H1 (cell line): ENCODE measurements at places on chromosomes 16 and 17.

DNA sequence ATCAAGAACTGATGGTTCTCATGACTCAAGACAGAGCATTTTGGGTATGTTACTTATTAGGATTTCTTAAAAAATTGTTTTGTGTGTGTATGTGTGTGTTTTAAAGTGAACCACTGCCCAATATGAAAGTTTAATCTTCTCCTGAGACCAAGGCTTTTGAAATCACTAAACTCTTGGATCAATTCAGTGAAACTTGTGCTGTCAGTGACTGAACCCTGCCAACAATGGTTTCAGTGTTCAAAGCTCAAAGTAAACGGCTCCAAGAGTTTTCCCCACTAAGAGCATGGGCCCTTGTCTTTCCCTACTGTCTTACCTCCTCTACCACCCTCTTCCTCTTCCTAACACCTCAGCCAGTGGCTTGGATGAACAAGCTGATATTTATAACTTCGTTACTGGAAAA lies 22.0 kb downstream of the NFE2L1 start:
- no peak for DNase-seq

DNA sequence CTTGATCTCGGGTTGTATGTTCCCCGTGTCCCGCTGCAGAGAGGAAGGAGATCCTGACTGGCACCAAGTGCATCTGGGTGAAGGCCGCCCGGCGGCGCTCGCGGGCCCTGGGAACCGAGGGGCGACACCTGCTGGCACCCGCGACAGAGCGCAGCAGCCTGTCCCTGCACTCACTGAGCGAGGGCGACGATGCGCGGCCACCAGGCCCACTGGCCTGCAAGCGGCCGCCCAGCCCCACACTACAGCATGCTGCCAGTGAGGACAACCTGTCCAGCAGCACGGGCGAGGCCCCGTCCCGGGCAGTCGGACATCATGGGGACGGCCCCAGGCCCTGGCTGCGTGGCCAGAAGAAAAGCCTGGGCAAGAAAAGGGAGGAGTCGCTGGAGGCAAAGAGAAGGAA lies 7.5 kb downstream of the BTBD17 start:
- no peak for DNase-seq

DNA sequence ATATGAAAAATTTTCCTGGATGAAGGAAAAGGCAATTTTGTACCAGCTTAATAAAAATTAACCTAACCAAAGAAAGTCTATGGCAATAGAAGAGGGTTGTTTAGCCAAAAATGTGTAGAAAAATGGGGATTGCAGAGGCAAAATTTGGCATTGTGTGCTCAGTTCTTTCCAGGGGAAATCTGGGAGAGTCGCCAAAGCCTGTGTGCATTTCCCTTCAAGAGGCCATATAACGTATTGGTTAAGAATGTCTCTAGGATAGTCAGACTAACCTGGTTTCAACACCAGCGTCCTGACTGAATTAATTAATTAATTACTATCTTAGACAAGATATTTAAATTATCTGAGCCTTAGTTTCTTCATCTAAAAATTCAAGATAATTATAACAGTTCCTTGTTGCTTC lies 44.8 kb upstream of the HLF start:
- DNase-seq = no peak

GRCh38 chr16:1871974-1872635 lies at the start of gene MEIOB:
TSS of gene MEIOB (minus strand) at chr16:1872164. CDS start at chr16:1868175, 3,989 bp downstream.
- peak; percentile 96 for DNase-seq

DNA sequence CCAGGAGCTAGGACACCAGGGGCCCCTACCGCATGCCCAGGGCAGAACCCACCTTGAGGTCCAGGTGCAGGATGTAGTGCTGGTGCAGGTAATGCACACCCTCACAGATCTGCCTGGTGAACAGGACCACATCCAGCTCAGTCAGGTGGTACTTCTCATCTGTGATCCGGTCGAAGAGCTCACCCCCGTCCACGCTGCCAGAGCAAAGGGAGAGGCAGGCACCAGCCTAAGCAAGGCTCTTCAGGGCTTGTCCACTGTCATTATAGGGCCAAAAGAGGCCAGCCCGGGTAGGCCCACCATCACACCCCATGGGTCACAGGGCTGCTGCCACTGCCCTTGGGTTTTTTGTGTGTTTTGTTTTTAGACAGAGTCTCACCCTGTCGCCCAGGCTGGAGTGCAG lies 21.0 kb downstream of the MYLK3 start:
- no peak for DNase-seq

- DNase-seq = no peak
These were observed 19.7 kb downstream of the ARHGAP17 start for GRCh38 chr16:24995469-24995868.

DNA sequence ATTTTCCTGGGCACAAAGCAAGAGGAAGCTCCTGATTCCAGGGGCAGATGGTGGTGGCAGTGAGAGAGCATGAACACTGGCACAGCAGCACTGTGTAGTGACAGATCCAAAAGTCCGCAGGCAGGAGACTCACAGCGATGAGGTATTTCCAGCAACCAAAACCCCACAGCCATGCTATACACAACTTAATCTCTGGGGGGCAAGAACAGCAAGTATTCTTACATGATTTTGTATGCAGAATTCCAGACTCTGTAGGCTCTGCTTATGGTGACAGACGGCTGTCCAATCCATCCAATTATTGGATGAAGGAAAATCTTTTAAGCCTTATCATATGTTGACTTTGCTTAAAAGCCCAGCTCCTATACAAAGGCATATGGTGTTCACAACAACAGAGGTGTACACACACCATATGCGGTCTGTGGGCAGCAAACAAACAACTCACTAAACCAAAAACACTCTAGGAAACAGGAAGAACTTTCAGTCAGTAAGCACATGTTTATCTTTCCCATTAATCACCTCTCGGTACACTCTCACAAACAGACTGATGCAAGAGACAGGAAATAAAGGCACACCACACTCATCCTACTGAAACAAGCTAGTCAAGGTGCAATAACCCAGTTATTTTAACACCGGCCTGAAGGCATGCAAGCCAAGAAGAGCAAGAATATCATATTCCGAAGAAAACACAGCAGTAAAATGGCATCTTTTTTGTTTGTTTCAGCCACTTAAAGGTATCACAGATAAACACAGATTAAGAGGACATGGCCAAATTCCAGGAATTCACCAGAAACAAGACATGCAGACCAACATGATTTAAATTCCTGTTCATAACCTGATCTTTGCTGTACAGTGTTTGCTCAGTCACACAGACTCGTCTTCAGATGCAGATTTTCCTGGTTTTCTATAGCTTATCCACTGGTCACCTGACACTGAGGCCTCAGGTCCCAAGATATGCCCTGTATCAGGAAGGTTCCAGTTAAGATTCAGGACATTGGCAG lies 47.8 kb downstream of the ERN1 start:
- no peak for DNase-seq

DNA sequence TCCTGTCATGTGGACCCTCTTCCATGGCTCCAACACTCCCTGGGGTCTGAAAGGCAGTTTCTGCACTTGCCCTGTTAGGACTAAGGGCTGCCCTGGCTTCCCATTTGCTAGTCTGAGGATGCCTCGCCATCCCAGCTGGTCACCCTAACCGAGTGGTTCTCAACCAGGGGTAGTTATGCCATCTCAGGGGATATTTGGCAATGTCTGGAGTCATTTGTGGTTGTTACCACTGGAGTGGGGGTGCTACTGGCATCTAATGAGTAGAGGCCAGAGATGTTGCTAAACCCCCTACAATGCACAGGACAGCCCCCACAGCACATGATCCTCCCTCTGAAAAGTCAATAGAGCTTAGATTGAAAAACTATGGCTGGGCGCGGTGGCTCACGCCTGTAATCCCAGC lies 26.9 kb upstream of the CDH1 start:
- DNase-seq = no peak

DNA sequence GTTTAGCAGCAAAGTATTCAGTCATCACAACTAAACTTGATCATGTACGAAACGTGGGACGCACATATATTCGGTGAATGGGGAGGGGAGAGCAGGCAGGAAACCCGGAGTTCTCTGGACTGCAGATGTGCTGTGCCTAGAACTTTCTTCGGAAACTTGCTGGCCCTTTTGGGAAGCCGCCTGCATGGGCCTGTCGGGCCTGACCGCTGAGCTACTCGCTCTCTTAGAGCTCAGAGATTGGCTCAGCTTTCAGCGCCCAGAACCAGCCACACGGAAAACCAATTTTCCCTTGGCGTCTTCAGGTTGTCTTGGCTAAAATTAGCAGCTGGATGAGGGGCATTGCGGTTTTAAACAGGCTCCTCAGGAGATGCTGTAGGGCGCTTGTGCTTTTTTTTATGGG lies 38.1 kb downstream of the ZDHHC7 start:
- DNase-seq = no peak

- peak; percentile 90 for DNase-seq
These were observed 22.1 kb downstream of the TRIM25 start for GRCh38 chr17:56891751-56892150.

GRCh38 chr17:68446626-68447041 lies 10.7 kb downstream of the WIPI1 start:
- DNase-seq = no peak

- DNase-seq = peak; percentile 56
These were observed 53.3 kb upstream of the DLX4 start for GRCh38 chr17:49915670-49916069.

DNA sequence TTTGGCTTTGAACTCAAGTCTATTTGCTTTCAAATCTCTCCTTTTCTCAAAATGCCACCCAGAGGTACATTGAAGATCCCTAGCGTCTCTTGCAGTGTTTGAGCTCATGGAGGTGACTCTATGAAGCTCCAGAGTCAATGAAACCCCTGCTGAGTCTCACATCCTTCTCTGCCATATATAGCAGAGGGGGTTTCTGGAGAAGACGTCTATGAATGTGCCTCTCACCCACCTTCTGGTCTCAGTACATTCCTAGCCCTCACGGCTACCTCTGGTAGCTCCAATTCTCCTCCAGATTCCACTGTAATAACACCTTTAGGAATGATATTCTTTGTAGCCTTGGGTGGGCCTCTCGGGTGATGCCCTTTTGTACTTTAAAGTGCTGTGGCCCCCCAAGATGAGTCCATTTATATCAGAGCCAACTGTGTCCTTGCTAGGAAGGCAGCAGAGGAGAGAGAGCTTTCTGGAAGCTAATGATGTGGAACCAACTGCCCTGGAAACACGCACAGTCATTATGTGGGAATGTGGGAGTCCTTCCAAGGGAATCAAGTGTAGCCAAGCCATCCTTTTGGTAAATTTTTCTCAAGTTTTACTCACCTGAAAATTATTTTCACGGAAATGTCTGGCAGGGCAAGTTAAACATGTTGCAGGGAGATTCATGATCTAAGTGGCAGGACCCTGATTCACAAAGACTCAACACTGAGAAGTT lies 123.4 kb downstream of the ASIC2 start:
- DNase-seq = no peak

DNA sequence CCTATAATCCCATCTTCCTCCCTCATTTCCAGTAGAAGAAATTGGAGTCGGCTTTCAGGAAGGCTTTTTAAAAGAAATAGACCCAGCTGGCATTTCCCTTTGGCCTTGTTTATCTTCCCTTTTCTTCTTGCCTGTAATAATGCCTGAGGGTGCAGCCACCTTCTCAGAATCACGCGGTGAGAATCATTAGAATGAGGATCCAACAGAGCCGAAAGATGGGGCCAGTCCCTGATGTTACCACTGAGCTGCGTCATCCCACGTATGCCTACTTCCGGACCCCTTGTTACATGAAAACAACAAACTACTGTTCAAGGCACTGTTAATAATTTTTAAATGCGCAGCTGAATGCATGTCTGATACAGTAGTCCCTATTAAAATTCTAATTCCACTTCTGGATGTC lies 24.1 kb downstream of the SDR42E1 start:
- no peak for DNase-seq

DNA sequence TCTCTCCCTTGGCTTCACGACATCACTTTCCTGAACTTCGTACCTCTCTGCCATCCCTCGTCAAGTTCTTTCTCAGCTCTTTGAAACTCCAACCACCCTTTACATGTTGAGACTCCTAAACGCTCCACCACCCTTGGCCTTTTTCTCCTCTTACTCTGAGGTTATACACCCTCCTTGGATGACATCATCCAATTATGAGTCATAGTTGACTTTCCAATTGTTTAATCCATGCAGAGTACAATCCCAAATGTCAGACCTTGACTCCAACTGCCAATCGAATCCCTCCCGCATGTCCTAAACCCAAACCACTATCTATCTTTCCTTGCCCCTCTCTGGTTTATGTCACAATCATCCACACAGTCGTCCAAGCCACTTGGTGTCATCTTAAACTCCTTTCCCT lies 18.4 kb upstream of the C16orf82 start:
- DNase-seq = no peak

GRCh38 chr17:63082273-63082861 lies 116.3 kb downstream of the TANC2 start:
- DNase-seq = no peak

GRCh38 chr16:57038166-57038565 lies 48.8 kb downstream of the NLRC5 start:
- no peak for DNase-seq

DNA sequence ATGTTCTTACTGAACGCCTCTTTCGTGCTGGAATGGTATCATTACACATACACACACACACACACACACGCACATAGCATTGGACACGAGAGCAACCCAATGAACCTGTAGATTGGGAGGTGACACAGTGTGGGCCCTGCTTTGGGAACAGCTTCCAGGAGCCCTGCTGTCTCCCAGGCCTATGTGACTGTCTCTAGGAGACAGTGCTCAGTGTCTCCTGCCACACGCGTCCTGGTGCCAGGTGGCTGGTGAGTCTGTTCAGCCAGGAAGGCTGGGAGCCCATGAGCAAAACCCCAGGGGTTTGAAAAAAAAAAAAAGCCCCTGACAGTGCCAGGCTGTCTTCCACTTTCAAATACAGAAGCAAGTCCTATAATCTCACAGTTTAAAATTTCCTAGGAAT lies 2.4 kb upstream of the SPOP start:
- no peak for DNase-seq

DNA sequence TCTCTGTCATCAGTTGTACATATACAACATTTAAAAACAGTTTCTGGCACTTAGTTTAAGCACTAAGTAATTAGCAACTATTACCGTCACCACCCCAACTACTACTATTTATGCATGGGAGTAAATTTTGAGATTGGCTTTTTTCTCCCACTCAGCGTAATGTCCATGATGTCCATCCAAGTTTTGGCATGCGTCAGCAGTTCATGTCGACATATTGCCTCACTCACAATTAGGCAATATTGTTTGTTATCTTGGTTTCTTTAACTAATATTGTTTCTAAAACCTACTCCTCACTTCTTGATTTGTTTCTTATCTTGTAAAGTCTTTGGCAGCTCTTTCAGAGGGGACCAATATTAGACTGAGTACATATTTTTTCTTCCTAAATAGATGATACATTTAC lies 131.3 kb downstream of the KCNJ18 start:
- no peak for DNase-seq

DNA sequence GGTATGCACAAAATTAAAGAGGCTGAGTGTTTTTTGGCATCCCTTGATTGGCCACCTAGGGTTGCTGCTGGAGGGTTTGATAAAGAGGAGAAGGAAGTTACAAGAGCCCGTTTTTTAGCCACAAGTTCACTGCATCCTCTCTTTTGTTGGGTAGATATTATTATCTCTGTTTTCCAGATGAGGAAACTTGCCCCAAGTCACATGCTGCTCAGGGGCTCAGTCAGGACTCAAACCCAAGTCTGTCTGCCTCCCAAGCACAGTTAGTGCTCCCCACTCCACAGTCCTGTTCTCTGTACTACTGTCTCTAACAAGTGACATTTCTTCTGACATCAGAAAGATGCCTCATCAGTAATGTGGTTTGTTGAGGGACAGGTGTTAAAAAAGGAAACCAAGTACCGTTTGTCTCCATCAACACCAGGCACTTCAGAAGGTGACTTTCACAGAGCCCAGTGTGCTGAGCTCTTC lies 1.4 kb downstream of the NT5M start:
- DNase-seq = no peak
